Fibroblast of gingiva (primary cell): ENCODE measurements at places on chromosomes 12 and 14.
A peak's percentile ranks its signal among the peaks of the same experiment; 100 is the strongest.

DNA sequence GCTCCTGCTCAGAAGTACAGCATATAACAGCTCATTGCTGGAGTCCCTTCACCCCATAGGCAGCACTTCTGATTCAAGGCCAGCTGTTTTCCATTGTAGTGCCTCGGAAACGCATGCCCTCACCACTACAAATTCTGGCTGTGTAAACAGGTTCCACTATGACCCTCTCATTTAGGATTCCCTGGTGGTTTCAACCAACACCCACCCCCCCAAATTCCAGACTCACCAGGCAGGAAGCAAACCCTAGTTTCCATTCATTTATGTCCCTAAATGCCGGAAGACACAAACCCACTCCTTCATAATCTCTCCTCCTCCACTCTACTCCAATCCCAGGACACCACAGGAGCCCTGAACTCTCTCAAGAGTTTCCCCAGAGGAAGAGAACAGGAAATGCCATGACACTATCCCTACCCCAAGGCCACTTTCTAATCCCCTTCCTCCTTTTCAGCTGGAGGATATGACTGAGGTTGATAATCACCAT lies 75.9 kb upstream of the TMPO start:
- no peak for DNase-seq

GRCh38 chr12:52205612-52206303 lies 13.9 kb upstream of the KRT80 start:
- DNase-seq = no peak

- peak; percentile 65 for DNase-seq
Observed at GRCh38 chr14:43147485-43147884, 1359.6 kb downstream of the FSCB start.

GRCh38 chr12:104166465-104166864 lies 28.5 kb upstream of the NFYB start:
- no peak for DNase-seq

DNA sequence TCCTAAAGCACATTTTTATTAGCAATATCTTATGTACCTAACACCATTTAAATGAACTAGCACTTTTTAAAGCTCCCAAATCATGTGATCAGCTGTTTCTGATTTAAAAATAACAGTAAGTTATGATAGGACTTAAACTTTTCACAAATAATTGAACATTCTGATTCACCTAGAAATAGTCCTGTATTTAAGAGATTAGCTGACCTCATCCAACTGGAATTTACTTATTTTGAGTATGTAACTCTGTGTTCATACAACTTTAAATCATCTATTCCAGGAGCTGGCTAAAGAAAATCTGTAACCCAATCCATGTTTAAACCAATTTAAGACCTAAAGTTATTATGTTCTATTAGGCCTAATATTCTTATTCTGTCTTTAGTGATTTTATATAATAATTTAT lies 184.3 kb downstream of the CCDC91 start:
- no peak for DNase-seq

- no peak for DNase-seq
Observed at GRCh38 chr12:2616763-2617162, 178.0 kb upstream of the FKBP4 start.

DNA sequence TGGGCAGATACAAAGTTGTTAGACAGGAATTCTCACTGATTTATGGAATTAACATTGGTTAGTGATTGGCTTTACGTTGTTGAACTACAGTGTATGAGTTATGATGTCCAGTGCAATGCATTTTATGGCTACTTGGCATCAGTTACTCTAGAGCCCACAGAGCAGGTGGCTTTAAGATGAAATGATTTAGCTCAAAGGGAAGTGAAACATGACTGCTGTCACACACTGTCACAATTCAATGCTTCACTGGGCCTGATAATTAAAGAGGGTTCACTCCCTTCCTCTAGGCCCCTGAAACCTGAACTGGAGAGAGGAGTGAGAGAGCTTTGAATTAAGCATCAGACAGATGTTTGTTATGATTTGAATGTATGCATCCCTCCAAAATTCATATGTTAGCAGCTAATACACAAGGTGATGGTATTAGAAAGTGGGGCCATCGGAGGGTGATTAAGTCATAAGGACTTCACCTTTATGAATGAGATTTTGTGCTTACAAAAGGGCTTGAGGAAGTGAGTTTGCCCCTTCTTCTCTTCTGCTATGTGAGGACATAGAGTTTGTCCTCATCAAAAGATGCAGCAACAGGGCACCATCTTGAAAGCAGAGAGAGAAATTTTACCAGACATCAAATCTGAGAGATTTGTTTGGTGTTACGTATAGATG lies 175.8 kb upstream of the GRIN2B start:
- DNase-seq = no peak

- DNase-seq = no peak
Observed at GRCh38 chr12:117903110-117903840, 65.5 kb downstream of the KSR2 start.

- DNase-seq = peak; percentile 23
Observed at GRCh38 chr14:96279564-96279963, 23.6 kb downstream of the BDKRB1 start.

- DNase-seq = peak; percentile 74
Observed at GRCh38 chr14:72745546-72745945, 148.4 kb downstream of the DPF3 start.

DNA sequence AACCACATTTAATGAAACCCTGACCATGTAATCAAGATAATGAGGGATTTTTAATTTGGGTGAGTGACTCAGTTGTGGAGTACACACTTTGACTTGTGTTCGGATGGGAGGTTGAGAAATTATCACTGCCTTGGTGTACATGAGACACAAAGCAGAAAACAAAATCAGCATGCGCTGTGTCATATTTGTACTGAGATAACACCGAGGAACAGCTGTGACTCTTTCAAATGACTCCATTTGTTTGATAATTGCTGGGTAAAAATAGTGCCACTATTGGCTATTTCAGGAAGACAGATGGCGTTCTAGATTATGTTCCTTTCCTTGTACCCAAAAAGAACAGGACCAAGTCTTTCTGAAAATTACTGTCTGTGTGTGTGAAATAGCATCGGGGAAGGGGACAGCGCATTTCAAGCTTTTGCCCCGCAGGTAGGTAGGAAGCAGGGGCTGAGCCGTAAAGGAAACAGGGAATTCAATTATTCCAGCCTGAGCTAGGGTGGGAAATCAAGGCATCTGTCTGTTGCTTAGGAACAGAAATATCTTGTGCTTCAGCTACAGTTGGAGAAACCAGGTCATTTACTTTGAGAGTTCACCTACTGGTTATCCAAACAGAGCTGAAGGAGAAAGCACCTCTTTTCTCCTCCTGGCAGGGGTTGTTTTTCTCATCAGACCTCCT lies 114.3 kb downstream of the SNAPC1 start:
- no peak for DNase-seq

DNA sequence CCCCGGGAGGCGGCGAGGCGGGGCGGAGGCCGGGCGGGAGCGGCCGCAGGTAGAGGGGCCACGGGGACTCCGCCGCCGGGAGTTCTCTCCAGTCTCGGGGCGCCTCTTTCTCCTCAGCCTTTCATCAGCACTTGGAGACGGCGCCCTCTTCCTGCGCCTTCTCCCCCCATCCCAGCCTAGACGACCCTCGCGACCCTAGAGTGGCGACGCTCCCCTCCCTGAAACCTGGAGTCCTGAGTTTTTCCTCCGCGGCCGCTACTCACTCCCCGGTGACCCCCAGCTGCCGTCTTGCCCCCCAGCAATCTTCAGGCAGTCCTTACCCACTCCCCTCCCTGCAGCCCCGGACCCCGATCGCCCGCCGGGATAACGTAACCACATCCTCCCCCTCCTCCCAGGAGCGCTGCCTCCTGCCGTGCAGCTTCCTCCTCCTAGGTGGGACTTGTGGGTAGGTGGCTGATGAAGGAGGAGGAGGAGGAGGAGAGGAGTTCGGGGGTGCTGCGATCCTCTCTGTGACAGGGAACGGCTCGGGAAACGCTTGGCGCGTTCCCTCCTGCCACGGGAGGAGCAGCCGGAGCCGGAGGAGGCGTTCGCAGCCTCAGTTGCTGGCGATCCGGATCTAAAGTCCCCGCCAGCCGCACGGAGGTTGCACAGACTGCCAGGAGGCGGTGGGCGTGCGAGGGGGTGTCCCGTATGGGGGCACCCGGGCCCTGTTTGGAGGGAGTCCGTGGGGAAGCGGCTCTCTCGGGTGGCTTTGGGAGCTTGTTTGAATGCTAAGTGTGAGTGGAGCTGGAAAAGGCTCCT lies 891 bp downstream of the PLEKHA5 start:
- DNase-seq = no peak

- no peak for DNase-seq
Observed at GRCh38 chr12:45468751-45469615, 253.1 kb downstream of the ANO6 start.

DNA sequence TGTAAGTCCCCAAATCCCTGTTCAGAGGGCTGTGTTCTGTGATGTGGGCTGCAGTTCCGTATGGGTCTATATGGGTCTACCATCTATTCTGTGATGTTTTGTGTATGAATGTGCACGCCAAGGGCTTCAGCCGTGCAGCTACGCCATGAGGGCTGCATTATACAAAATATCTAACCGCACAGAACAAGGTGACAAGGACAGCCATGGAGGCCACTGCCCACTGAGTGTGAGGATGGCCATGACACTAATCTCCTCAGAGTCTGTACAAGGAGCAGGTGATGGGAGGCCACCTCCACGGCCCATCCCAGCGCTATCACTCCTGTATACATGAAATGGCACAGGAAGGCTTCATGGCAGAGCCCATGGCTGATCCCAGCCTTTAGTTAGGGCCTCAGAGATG lies 102.0 kb downstream of the DICER1 start:
- no peak for DNase-seq

DNA sequence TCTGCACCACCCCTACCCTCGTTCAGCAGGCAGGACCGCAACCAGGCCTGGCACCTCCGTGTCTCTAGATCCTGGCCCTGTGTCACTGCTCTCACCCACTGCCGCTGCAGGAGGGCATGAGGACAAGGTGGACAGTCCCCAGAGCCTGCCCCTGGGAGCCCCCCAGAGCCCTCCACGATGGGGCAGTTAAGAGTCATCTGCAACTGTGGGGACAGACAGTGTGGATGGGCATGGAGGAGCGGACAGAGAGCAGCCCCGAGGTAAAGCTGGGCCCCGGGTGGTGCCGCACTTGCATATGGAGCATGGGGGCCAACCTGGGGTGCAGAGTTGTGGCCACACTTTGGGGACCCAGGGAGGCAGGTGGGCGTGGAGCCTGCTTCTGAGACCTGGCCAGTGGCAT lies 905.1 kb upstream of the USP15 start:
- no peak for DNase-seq

DNA sequence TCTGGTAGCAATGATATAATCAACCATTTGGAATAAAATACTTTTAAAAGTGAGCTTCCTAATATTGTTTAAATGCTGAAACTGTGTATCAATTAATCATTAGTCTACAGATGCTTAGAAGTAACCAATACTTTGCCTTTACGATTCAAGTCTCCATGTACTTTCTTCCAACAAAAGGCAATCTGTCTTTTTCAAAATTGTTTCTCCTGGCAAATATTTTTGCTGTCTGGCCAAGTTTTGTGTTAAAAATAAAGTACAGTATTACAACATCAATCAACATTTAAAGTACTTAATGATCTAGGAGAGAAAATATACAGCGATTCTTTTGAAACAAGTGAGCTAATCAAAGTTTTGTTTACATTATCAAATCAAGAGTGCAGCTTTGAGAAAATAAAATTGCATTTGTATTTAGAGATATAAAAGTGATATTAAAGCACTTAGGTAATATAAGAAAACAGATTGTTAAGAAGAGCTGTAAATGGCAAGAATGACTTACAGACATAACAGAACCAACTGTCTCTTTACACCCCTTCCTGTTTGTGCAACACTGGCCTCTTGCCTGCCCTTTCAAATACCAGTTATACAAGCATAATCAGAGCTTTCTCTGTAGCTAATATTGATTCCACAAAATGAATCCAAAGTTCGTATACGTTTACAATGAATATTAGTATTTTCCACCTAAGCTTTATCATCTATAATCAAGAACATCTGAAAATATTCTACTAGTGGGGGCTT lies 38.2 kb upstream of the FBLN5 start:
- peak; percentile 54 for DNase-seq

- DNase-seq = peak; percentile 92
Observed at GRCh38 chr12:63844391-63845341, at the start of gene SRGAP1. Gene SRGAP1, plus strand, starts transcription at chr12:63844700. Its CDS starts 117 bp downstream, at chr12:63844817.
